ENCODE measurements at places on chromosomes 1 and 21.

- peak; percentile 71 for DNase-seq
Observed at GRCh38 chr1:198867182-198867581, 228.3 kb downstream of the PTPRC start.

GRCh38 chr1:110634455-110635311, 28.5 kb upstream of the KCNA2 start:
- DNase-seq: no peak

DNA sequence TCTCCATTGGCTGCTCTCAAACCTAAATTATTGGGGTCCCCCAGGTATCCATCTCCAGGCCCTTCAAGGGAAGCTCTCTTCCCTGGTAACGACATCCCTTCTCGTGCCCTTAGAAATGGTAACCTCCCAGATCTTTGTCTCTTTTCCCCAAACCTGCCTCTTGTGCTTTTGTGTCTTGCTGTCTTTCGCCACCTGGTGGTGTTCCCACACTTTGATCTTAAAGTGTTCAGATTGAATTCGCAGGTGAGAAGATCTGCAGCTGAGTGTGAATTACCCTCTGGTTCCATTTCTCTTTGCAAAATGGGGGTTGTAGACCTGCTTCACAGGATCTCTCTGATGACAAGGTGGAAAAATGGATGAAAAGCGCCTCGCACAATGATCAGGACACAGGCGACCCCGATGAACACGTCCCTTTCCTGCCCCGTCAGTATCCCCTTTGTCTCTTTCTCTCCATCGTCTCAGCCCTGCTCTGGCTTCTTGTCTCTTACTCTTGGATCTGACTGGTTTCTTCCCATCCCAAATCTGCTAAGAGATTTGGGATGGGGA, 53.1 kb downstream of the DOP1B start:
- DNase-seq: no peak

DNA sequence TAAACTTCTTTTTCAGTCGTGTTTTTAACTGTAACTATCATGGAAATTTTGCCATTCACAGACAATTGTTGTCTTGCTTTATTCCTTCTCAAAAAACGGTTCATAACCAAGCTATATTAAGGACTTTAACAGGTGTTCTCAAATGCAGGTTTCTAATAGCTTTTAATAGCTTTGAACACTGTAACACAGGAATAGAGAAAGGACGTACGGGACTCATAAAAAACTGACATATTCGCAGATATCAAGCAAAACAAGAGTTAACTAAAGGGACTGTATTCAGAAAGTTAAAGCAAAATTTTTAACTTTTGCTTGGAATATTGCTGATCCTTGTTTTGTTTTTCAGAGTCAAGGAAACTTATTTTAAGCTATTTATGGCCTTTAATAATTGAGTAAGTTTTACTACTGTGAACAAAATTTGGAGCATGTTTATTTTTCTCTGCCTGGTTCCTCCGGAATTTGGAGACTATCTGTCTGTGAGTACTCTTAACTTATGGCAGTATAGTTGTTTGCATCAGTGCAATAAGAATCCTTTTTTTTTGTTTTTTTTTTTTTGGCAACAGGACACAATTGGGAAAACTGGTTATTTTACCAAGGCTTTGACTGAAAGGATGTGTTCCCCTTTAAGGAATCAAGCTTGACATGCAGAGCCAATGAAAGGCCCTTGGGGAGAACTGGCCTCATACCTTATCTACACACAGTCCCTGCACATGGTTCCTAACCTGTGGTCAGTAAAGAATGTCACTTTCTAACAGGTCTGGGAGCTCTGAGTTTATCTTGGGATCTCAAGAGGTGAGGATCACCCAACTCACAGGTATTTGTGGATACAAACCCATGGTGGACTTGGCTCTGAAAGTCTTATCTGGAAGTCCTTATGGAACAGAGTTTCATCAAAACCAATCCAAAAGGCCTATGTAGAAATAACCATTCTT, 5.8 kb upstream of the CD46 start:
- DNase-seq: no peak

- no peak for DNase-seq
Observed at GRCh38 chr1:225735252-225736149, 42.1 kb upstream of the SRP9 start.

- DNase-seq: peak; percentile 37
Observed at GRCh38 chr1:24566236-24566867, 10.5 kb downstream of the NCMAP start.

GRCh38 chr1:101325144-101325543, 88.3 kb downstream of the S1PR1 start:
- DNase-seq: no peak

- no peak for DNase-seq
Observed at GRCh38 chr21:41188486-41189149, 20.7 kb downstream of the BACE2 start.

GRCh38 chr1:15005116-15005515, 148.4 kb upstream of the TMEM51 start:
- DNase-seq: no peak

DNA sequence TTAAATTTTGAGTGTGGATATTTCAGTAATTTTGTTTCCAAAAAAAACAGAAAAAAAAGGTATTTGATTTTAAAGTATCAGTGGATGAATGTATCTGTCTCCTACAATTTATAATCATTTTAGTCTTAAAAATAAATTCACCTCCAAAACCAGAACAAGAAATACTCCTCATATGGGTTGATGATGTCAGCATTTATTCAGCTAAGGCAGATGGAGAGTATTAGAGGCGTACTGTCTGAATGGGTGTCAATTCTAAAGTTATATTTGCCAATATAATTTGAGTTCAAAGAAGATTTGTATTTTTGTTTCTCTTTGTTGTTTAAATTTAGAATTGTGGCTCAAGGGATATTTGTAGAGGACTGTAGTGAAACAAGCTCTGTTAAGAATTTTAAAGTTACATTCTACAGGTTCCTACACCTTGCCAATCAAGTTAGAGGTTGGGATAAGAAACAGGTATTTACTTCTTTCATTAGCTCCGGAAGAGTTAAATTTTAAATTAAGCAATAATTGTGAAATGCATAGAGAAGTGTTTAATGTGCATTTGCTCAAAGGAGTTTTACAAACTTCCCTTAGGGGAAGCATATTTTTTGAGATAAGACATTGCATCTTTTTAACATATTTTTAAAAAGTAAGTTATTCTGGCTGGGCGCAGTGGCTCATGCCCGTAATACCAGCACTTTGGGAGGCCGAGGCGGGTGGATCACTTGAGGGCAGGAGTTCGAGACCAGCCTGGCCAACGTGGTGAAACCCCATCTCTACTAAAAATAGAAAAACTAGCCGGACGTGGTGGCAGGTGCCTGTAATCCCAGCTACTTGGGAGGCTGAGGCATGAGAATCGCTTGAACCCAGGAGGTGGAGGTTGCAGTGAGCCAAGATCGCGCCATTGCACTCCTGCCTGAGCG, 1.2 kb downstream of the PLA2G4A start:
- no peak for DNase-seq

Data from SK-N-MC (cell line).